Stimulated activated CD4-positive, alpha-beta T cell treated with anti-CD3 and anti-CD28 coated beads, Interleukin-12 subunit alpha, Interleukin-12 subunit beta, amount 100 ng/mL, for 48 hours (primary cell): ENCODE measurements at places on chromosomes 6 and 20.

DNA sequence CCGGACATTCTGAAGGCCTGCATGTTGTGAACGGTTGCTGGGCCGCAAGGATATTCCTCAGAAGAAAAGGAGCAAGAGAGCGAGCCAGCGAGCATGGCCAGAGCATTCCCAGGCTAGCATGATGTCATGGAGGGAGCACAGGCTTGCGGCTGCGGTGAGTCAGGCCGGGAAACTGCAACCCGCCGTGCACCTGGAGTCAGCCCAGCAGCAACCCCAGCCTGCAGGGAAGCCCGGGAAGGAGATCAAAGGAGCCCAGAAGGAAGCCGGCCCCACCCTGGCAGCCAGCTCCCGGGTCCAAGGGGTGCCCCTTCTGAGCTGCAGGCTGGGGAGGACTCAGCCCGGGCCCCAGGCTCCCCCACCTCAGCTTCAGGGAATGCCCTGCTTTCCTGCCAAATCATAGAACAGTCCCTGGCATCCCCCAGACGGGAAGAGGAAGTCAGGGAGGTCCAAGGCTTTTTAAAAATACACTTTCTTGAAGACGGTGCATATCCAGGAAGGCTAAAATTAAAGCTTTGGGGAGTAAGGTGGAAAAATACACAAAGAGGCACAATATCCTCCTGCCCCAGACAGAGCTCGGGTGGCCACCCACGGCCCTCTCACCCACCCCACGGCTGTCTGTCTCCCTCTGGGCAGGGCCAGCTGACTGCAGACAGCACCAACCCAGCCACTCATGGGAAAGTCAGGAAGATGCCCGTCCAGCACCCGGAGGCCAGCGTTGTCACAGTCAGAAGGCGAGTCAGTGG, 53.7 kb downstream of the BMP7 start:
- no peak for DNase-seq

DNA sequence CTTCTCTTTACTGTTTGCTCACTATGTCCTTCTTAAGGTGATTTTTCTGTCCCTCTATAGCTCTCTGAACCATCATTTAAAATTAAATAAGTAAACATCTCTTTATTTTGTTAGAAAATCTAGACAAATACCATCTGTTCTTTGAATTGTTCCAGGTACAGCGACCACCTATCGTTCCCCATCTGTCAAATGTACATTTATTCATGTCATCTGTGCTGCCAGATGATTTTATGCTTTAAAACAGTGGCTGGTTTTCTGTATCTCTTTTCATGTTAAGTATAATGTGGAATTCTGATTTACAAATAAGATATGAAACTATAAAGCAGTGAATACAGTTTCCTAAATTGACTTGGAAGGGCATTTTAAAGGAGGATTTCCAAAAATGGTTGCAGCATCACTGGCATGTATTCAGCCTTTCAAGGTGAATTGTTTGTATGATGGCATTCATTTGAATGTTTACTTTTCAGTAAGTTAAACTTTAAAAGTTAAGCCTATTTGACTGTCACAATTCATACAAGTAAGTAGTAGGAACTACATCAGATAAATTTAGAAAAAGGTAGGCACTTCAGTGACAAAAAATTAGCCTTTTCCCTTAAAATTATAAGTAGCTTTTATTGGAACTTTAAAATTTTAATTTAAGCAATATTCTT, 92.6 kb upstream of the CLVS2 start:
- no peak for DNase-seq

DNA sequence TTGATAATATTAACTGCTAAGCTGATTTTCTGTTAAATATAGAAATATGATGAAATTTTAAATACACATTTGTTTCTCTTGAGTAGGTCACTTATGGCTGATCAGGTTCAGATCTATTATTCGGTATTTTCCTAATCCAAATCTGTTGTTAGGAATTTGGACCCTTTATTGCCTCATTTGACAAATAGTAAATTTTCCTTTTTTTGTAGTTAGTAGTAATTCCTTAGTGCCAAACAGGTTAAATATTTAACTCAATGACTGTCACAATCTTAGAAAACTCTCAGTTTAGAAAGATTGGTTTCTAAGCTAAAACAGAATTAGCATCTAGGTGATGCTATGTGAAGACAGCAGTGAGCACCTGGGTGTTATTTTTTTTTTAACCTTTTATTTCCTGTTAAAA, 1598.9 kb downstream of the KHDRBS2 start:
- DNase-seq, result no peak

DNA sequence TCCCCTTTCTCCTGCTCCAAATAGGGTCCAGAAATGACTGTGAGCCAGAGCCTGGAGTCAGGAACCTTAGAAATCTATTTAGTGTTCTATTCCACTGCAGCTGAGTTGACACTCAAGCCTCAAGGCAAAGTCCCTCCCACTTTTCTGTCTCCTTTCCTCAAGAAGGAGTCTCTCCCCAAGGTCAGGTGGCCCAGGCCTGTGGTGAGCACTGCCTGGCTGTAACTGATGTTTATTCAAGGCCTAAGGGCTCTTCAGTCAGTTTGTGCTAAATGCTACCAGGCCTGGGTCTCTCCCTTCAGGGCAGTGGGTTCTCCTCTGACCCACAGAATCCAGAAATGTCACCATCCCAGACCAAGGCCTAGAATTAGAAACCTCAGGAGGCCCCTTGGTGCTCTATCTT, 1042.9 kb upstream of the EPHA7 start:
- DNase-seq, result no peak

DNA sequence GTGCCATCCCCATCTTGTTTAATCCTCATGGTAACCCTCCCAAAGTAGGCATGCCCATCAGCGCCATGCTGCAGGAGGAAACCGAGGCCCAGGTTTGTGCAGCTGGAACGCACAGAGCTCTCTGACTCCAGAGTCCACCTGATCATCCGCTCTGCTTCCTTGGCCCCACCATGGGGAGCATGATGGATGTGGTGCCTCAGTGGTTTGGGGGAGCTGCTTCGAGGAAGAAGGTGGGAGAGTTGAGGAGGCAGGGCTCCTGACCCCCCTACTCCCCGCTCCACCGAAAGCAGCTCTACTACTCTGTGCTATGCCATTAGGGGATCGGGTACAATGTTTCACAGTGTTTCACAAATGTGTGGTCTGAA, 52.2 kb downstream of the TGM2 start:
- no peak for DNase-seq

DNA sequence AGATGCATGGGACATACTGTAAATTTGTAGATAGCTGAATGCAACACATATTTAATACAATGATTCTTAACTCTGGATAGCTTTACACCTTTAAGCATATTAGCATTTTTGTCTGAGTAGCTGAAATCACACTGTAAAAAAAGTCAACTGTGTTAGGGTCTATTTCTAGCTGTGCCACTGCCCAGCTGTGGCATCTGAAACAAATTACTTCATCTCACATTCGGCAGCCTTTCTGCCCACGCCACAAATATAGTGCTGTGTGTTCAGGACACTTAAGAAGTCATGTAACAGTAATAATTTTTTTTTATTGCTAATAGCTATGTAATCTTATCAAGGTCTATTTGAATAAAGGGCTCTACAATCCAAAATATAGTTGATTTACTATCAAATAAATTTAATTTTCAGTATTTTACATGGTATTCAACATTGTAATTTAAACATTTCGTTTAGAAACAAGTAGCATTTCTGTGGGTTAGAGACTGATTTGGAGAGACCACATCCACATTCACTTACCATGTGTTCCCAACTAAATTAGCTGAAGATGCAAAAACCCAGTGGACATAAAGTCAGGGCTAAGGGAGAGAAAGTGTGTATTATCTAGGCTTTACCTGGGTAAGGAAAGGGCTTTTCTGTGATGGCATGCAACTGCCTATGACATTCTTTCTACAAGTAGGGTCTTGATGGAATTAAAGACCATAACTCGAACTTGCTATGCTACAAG, 276.7 kb downstream of the PLCB1 start:
- no peak for DNase-seq

GRCh38 chr6:17877196-17877894, 110.1 kb downstream of the KIF13A start:
- no peak for DNase-seq
